CD4-positive, alpha-beta T cell treated with Interleukin-21 for 1 hour (primary cell): ENCODE measurements at places on chromosomes 6 and 20.

GRCh38 chr6:77656999-77657764 is 4.3 kb downstream of the MEI4 start:
- DNase-seq = no peak

- no peak for DNase-seq
These were observed 38.7 kb downstream of the TGM2 start for GRCh38 chr20:38126146-38126921.

GRCh38 chr6:10429638-10430427 is 15.0 kb upstream of the TFAP2A start:
- DNase-seq = no peak

DNA sequence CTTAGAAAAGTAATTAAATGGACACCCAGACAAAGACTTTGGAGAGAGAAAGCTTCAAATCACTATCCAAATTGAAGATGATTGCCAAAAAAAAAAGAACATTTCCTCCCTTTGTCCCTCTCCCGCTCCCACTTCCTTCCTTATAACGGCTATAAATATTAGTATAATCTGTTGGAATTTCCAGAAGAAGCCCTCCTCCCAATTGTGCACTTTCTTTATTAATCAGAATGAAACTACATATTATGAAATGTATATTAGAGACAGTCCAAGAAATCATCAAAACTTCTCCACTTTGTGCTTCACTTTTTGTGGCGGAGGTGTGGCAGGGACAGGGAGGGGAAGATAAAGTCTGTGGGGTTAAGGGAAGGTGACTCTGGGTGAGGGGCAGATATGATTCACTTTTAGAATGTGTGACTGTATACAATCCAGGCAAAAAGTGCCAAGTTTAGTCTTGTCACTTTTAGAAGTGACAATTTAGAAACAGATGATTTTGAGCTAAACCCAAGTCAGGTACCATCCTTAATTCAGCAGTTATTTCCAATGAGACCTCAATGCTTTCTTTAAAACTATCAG is 195.0 kb upstream of the MARCKS start:
- no peak for DNase-seq

- DNase-seq = peak; percentile 43
These were observed 14.8 kb upstream of the HLA-DRB1 start for GRCh38 chr6:32604434-32604877.

GRCh38 chr6:105593805-105594671 is 191.2 kb upstream of the PREP start:
- DNase-seq = no peak

DNA sequence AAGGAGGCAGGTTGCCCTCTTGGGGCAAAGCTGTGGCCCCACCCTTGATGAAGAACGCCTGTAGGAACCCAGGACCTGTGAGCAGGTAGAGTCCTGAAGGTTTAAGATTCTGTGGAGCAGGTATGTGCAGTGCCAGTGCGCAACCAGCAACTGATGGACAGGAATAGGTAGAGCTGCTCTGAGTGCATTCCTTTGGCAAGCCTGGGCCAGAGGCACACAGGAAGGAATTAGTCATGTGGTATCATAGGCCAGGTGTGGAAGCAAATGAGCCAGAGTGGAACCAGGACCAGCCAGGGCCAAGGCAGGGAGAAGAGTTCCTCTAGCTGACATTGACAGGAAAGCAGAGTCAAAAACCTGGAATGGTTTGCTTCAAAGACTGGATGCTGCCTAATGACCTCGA is 1.4 kb upstream of the KHDC1 start:
- DNase-seq = no peak

DNA sequence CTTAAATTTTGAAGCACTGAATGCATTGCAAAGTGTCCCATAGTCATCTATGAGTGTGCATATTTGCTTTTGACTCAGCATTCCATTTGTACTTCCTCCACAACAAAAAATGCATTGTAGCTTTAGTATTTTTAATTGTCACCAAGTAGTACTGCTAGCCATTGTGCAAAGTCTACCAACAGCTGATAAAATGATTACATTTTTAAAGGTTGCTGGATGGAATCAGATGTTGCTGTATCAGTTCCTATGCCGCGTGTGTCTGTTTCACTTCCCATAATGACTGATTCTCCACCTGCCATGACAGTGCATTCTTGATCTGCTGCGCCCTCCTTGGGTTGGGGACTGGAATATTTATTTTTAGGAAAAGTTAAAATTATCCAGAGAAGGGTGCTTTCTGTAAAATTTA is 41.2 kb downstream of the SLX4IP start:
- peak; percentile 15 for DNase-seq

- no peak for DNase-seq
These were observed 50.8 kb upstream of the BACH2 start for GRCh38 chr6:90347411-90347851.

- DNase-seq = no peak
These were observed 46.7 kb downstream of the TIAM2 start for GRCh38 chr6:155041741-155042279.

- DNase-seq = no peak
These were observed 50.8 kb upstream of the MCUR1 start for GRCh38 chr6:13865141-13865540.

DNA sequence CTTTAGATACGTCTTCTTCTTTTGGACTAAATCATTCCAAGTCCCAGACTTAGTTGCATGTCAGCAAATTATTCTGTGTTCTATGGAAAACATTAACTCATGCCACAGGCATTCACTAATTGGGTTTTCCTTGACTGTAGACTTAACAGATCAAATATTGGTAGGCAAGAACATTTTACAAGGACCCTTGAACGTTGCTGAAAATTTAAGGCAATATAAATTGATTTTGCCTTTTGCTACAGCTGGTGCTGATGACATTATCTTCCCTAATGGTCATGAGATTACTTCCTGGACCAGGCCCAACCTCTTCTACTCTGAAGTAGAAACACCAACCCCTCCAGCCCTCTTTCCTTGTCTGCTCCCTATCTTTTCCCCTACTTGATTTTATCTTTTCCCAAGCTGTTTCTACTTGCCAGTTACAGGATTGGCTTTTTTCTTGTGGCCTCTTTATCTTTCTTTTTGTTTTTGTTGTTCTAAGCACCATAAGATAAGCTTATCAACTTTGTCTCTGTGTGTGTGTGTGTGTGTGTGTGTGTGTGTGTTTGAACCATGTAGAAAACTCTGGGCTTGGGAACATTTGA is 514.0 kb upstream of the SOX4 start:
- DNase-seq = no peak

DNA sequence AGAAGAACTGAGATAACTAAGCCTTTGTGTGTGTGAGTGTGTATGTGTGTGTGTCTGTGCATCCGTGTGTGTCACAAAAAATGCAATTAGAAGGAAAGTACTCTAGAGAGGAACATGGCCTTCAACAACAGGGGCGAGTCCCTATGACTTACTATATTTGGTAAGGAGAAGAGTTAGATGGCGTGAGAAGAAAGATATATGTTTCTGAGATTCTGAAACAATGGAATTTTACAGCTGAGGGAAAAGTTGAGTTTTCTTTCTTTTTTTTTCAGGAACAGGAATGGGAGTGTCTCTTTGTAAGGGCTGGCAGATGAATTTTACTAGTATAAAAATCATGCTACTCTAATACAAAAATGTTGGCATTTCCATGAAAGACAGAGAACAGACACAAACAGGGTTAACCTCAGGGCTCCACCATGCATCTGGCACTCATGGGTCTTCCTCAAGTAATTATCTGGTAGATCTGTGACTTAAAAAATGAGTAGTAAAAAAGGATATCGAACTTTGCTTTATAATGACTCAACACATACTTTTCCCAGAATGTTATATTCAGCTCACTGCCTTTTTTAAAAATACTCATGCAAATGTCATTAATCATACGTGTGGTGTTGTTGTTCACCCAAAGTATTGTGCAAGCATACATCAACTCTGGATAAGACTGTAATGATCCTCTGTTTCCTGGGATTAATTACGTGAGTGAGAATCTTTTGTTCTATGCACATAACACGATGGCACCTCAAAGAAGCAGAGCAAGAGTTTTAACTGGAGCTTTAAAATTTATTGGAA is 12.8 kb upstream of the SASH1 start:
- no peak for DNase-seq

GRCh38 chr6:110800196-110800838 is 15.0 kb downstream of the CDK19 start:
- DNase-seq = no peak

GRCh38 chr6:165047952-165048351 is 261.5 kb downstream of the C6orf118 start:
- no peak for DNase-seq

DNA sequence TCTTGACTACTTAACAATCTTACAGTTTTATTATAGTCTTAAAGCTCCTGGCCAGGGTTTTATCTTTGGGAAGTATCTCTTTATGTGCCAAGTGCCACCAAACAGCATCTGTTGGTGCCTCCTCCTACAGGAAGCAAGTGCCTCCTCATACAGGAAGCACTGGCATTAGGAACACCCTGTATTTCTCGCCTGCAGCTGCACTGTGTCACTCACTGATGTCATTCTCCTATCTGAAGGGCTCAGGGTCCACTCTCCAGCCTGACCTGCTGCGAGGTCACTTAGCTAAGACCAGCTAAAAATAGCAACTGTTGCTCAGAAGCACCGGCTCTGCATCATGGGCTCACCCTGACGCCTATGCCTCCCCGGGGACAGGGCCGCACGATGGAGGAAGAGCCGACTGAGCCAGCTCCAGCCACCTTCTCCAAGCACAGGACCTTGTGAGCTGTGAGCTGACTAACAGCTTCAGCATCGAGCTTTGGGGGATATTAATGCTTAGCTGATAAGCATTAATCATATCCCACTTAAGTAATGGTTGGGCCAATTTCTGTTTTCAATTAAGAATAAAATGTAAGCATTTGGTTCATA is 66.3 kb upstream of the CD93 start:
- DNase-seq = no peak
